ENCODE measurements at places on chromosomes 16 and 17. TPM values are rescaled to one million over a fixed set of nuclear protein-coding genes. Genes with fewer than 3 reads are reported as not detected.
A peak's percentile ranks its signal among the peaks of the same experiment; 100 is the strongest.

DNA sequence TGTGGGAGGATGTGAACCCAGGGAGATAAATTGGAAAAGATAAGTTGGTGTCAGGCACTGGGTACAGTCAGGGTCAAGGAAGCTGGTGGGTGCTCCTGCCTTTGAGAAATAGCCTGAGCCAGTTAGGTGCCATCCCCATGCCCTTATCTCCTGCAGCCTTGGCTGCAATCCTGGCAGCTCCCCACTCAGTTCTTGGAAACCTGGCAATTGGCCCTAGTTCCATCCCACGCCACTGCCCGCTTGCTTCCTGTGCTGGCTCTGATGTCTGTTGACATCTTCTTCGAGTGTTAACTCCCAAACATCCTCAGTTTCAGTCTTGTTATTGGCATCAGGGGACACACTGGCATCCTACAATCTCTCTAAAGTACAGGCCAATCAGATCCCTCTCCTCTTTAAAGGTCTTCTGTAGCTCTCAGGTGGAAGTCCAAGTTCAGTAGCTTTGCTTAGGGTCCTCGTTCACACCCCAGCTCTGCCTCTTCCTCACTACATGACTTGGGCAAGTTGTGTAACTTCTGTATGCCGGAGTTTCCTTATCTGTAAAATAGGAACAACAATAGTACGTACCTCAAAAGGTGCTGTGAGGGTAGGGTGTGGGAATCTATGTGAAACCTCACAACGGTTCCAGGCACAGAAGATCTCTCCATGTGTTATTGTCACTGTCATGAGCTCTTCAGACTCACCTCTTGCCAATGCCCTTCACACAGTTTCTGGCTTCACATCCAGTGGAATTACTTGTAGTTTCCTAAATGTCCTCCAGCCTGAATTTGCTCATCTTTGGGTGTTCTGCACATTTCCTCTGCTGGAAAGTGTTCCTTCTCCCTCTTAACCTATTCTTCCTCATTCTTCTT is 13.5 kb upstream of the PRKAR1A start:
- DNase-seq = no peak

- no peak for DNase-seq
Observed at GRCh38 chr16:64094181-64094965, 1027.5 kb downstream of the CDH11 start.

GRCh38 chr17:68595496-68595895 is 5.7 kb downstream of the FAM20A start:
- no peak for DNase-seq

GRCh38 chr16:19437280-19437679 is 19.6 kb downstream of the TMC5 start:
- DNase-seq = no peak

DNA sequence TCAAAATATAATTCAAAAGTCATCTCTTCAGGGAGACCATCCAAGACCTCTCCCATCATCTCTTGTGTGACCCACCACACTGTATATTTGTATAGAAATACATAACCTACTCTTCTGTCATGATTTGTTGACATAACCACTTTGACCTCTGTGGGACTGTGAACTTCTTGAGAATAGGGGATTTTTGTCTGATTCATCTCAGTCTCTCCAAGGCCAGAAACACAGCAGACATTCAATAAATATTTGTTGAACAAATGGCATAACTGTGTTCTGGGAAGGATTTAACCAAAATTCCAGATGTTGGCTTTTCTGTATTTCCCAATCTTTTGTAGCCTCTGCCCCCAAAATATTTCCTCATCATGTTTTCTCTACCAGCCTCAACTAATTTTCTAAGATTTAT is 169.7 kb downstream of the CDH11 start:
- DNase-seq = no peak

DNA sequence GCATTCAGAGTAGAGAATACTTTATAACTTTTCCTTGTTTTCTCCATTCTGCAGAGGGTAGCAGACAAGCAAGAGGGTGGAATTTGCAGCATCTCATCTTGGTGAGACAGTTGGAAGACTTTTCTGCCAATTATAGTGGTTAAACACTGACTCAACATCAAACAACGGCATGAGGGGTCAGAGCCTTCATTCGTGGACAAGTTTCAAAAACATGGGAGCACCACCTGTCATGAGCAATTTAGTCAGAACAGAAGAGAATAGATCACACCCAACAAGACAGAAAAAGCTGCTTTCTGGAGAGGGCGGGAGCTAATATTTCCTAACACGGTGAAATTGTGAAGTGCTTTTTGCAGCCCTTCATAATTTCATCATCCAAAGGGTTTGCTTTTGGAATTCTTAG is 17.9 kb upstream of the ZNF652 start:
- no peak for DNase-seq

- peak; percentile 87 for DNase-seq
Observed at GRCh38 chr17:21286066-21286770, 1.7 kb downstream of the MAP2K3 start.

DNA sequence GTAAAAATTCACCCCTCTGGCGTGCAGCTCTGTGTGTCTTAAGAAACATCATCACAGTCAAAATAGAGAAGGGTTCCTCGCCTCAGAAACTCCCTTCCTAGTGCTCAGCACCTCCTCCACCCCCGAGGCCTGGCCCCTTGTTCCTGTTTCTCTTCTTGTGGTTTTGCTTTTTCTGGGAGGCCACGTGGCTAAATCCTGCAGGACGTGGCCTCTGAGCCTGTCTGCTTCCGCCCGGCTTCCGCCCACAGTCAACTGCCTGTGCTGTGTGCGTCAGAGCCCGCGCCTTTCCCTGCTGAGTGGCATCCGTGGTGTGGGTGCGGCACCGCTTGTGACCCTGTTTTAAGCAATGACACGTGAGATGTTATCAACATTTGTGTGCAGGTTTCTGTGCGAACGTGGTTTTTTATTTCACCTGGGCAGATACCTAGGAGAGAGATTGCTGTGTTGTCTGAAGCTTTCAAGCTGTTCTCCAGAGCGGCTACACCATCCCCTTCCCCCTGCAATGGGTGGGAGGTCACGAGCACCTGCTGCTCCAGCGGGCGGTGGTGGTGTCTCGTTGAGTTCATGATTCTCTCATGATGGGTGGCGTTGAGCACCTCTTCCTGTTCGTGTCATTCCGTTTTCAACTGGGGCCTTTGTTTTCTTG is 21.7 kb downstream of the ACSF3 start:
- peak; percentile 45 for DNase-seq

GRCh38 chr17:33967608-33968349 is 287.3 kb upstream of the CCL2 start:
- no peak for DNase-seq

DNA sequence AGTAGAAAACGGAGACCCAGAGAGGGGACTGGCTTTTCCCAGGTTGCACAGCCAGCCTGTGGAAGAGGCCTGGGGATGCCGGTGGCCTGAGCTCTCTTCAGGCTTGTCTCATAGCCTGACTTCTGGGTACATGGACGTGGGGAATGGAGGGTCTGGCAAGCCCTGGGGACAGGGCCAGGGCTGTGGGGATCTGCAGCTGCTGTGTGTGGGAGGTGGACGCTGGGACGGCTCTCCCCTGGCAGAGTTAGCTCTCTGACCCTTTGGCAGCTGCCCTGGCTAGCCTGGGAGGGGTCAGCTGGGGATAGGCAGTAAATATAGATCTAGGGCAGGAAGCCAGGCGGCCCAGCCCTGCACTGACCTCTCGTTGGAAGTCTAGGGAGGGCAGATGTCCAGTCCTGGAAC is 20.5 kb downstream of the SLC4A1 start:
- no peak for DNase-seq

TNS4 gene
- total RNA-seq = not detected

KRT24 gene
- not detected for total RNA-seq

BAIAP3 gene
- total RNA-seq = 1.9 TPM

RHBDF1 gene
- total RNA-seq = 66.8 TPM

KRT32 gene
- not detected for total RNA-seq

SGCA gene
- total RNA-seq = 2.6 TPM
